ENCODE measurements at places on chromosomes 6 and 20. TPM values are rescaled to one million over a fixed set of nuclear protein-coding genes. Genes with fewer than 3 reads are reported as not detected.

DNA sequence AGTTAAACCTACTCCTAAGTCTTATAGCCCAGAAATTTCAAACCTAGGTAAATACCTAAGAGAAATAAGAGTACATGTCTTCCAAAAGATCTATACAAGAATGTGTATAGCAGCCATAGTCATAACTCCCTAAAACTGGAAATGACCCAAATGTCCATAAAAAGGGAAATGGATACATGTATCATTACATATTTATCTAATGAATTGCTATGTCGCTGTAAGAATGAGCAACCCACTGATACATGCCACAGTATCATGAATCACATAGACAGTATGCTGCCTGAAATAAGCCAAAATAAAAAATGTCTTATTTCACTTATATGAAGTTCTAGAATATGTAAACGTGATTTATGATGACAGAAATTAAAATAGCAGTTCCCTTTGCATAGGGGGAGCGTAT lies 679.5 kb downstream of the MAFB start:
- no peak for DNase-seq

DNA sequence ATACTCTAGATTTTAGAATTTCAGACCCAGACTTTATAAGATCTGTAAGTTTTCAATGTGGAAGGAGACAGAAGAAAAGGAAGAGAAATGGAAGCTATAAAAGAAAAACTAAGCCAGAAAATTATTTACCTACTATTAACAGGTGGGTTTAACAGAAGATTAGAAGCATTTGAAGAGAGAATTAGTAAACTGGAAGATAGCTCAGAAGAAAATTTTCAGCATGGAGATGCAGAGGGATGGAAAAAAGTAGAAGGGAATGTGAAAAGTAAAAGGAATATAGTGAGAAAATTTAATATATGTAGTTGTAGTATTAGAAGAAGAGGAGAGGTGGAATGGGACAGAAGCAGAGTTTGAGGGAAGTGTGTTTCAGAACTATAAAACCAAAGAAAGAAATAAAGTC lies 56.1 kb downstream of the QKI start:
- DNase-seq, result no peak

- DNase-seq, result no peak
Observed at GRCh38 chr6:142155895-142156757, 9.1 kb downstream of the VTA1 start.

DNA sequence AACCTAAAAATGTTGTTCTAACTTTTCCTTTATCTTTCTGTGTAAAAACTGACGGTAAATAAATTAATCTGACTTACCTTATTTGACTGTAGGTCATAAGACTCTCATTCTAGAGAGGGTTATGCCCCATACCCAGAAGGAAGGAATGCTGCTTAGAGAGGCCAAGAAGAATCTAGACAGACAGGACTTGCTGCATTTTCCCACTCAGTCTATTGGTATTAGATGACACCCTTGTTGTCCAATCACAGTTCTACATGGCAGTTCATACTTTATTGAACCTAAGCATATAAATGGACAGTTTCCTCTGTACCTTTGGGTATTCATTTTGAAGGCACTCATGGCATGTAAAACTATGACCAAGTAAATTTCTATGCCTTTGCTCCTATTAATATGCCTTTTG lies 359.6 kb upstream of the ID4 start:
- no peak for DNase-seq

- DNase-seq, result no peak
Observed at GRCh38 chr20:33566781-33567603, 77.1 kb downstream of the CBFA2T2 start.

DNA sequence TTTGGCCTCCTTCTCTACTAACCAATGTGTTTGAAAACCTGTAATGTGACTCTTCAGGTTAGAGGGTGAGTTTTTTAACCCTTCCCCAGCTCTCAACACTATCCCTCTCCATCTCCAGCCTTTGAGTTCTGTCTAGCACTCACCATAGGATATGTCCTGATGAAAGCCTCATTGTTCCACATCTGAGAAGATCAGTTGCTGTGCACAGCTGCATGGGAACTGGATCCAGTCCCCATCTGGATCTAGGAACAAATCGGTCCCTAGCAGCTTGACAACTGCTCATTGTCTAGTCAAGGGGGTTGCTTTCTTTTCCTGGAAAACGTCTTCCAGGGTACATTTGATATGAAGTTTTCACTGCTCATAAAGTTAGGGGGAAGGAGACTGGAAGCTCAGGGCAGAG lies 45.4 kb upstream of the AGPAT4 start:
- DNase-seq, result no peak

DNA sequence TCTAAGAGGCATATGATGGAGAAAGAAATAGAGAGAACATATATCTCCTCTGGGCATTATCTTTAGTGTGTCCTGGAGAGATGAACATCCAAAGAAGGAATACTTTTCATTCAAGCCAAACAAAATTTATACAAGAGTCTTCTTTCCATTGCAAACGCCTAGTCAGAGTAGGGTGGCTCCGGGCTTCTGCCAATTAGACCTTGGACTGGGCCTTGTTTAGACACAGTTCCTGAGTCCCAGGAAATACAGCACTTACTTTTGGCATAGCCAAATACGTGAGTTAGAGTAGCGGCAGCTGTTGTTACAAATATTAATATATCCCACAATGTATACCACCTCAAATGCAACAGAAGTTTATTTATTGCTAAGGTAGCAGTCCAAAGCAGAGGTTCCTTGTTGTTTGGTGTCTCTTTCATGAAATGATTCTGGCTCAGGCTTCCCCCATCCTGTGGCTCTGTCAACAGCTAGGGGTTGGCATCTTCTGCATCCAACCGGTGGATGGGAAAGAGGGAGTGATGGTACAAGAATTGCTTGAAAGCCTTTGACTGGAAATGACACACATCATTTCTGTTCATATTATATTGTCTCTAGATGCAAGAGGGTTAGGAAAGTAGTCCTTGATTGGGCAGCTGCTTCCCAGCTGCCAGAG lies 148.0 kb upstream of the SPACA1 start:
- no peak for DNase-seq

- DNase-seq, result no peak
Observed at GRCh38 chr6:139549561-139550070, 175.2 kb upstream of the CITED2 start.

DNA sequence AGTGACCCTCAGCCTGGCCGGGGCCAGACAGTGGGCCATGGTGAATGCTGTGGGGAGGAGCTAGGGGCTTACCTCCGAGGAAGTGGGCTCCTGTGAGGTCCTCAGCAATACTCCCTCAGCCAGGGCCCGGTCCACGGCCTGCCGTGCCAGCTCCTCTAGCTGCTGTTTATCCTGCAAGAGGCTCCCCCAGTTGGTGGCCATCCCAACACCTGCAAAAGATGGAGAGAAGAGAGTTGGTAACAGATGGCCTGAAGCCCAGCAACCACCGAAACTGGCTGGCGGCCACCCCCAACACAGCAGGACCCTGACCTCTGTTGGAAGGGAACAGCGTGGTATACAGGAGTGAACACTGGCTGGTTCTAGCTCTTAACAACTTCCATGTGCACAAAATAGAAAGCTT lies 4.0 kb downstream of the GSS start:
- no peak for DNase-seq

GRCh38 chr6:137093183-137094069 lies 48.7 kb upstream of the IL20RA start:
- no peak for DNase-seq

DNA sequence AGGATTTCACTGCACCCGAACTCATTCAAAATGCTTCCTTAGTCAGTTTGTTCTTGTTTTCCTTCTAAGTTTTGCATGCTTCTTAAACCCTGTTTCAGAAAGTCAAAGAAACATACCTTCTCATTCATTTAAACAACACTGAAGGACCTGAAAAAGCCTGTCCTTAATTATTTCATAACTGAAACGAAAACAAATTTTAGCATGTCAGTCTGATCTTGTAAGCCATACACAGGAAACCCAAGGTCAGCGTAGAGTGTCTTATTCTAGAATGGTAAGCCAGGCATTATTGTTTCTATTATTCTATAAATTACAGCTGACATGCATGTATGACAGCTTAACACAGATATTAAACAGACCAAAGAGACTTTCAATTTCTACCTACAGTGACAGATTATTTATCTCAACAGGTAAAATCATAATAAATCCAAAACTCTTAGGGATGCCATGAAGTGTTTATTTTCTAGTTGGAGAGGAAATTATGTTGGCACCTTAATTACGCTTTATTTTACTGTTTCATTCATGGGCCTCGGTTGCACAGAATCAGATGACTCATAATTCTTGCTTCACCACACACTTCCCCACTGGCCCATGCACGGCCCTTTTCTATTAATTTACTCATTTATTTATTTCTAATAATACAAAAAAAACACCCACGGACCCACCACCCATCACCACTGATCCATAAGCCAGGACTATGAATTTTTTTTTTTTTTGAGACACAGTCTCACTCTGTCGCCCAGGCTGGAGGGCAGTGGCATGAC lies 39.3 kb upstream of the DUSP22 start:
- DNase-seq, result no peak

- no peak for DNase-seq
Observed at GRCh38 chr6:107646776-107647438, 157.0 kb downstream of the SOBP start.

- DNase-seq, result no peak
Observed at GRCh38 chr6:110653381-110653780, 161.9 kb downstream of the CDK19 start.

DNA sequence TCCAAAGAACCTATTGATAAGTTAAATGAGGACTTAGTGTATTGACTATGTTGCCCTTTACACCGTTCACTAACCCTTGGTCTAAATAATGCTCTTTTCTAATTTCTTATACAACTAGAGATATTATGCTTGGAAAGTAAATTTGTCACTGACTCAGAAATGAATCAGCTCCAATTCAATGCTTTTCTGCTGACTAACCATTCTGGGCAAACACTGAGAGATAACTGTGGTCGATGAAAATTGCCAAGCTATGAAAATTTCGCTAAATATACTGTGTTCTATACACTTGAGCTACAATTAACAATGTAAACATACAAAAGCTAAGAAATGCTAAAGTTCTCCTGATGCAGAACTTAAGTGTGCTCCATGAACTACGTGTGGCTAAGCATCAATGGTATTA lies 23.1 kb upstream of the FBXO9 start:
- DNase-seq, result no peak

GRCh38 chr6:150406948-150407347 lies 38.1 kb downstream of the IYD start:
- no peak for DNase-seq

DNA sequence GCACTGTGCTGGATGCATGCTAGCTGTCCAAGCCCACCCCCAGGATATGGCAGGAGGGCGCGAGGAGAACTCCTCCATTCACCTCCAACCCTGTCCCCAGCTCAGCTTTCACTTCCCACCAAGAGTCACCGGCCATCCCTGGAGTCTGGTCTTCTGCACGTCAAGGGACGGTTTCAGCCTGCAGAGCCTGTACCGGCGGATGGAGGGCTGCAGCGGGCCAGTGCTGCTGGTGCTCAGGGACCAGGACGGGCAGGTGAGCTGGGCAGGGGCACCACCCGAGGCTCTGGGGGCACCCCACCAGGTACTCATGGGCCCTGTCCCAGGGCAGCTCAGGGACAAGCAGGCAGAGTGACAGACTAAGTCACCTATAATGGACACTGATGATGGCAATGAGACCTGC lies 3.0 kb downstream of the TLDC2 start:
- no peak for DNase-seq

DNA sequence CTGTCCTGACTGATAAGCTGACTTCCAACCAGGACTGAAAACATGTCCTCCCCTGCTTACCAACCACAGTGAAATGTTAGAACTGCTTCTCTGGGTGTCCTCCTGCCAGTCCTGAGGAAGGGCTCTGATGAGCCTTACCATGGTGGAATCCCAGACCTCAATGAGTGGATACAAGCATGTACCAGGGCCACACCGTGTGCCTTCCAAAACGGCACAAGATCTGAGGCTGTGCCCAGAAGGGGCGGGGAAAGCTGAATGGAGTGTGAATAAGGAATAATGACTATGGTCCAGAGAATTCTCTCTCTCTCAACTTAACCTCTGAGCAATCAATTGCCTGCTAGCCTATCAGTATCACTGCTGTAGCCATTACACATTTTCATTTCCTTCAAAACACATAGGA lies 51.7 kb downstream of the PDE10A start:
- no peak for DNase-seq

DNA sequence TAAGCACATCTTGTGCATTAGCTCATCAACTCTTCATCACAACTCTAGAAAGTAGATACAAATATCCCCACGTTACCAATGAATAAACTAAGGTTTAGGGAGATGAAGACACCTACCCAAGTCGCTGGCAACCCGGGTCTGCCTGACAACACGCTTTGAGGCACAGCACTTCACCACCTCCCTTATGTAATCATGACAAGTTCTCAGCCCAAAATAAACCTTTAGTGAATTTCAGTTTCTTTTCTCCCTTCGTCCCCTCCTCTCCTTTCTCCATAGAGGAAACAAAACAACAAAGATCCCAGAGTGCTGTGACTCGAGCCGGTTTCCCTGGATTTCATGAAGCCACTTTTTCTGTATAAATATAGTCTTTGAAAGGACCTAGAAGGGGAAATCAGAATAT lies 105.4 kb downstream of the MAFB start:
- no peak for DNase-seq

- no peak for DNase-seq
Observed at GRCh38 chr6:157770946-157771345, 52.1 kb upstream of the SNX9 start.

DNA sequence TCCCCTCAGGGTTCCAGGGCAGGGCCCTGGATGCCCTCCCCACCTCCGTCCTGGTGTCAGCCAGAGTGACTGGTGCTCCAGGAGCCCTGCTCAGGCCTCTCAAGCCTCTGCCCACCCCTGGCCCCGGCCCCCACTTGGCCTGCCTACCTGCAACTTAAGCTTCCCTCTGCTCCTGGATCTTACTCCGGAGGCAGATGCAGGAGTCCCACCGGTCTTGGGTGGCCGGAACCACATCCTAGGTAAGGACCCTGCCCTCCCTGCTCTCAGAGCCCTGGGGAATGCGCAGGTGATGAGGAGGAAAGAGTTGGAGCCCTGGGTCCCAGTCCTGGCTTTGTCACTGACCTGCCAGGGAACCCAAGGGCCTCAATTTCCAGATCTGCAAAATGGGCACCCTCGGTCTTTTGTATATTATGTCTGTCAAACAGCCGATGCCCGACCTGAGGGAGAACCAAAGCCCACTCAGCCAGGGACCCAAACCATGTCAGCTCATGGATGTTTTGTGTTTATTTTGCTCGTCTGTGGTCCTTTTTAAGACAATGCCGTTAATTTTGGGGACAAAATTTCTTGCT lies 34.5 kb upstream of the BPIFA2 start:
- DNase-seq, result no peak

DNA sequence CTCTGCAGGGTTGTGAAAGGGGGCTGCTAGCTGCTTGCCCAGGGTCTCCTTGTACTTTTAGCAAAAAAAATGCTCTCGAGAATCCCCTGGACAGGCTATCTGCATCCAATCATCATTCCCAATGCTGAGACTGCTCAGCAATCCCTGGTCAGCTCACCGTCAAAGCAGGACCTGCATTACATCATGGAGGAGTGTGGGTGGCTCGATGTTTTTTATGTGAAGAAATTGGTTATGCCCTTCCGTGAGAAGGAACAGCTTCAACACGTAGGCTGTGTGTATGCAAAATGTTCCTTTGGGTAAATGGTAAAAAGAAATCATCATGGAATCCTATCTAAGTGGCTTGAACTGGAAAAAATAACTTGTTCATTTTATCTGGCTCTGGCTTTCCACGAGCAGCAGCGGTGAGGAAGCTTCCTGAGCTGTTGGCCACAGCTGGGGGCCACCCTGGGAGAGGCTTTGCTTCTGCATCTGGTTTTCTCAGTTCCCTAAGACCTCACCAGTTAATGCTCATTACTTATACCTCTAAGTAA lies 111.4 kb downstream of the FYN start:
- DNase-seq, result no peak

MEI4 gene
- not detected for total RNA-seq

MOXD1 gene
- total RNA-seq, result not detected
